Stimulated activated naive B cell treated with anti-CD40 and anti-IgM and Interleukin-4, amounts not matched to agents 10 μg/mL and 1 μg/mL and 100 μg/mL, for 72 hours (primary cell): ENCODE measurements at places on chromosomes 3 and 15.

GRCh38 chr15:70289191-70289955 is 191.7 kb upstream of the TLE3 start:
- no peak overlapping the region for H3K4me3 ChIP-seq
- DNase-seq = no peak
- H3K36me3 ChIP-seq = no peaks in the 10 kb centered on the region
- no peak overlapping the region for H3K27ac ChIP-seq
- peaks cover 12% of the 10 kb centered on the region for H3K4me1 ChIP-seq
- peaks cover 21% of the 10 kb centered on the region for H3K27me3 ChIP-seq

DNA sequence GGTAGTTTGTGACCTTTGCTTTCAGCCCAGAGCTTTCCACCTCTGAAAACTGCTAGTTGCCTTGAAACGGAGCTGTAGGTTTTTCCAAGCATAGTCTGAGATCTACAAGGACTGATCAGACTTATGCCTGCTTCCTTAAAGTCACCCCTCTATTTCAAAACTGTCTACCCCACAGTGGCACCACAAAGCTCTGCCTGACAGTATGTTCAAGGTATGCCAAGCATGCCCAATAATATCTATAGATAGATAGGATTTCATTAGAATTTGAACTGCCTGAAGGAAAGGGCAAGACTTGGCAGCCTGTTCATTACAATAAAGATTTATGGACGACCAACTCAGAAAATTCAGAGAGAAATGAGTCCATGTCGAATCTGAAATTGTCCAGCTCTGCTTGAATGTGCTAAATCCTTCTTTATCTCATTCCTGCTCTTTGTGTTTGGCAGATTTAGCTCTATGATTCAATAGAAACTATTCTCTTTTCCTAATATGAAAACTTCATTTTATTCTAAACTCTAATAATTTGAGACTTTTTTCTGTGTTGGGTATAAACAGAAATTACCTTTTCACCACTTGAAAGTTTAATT is 227.6 kb upstream of the TBC1D5 start:
- no peaks in the 10 kb centered on the region for H3K4me1 ChIP-seq
- H3K4me3 ChIP-seq = no peak overlapping the region
- no peak for DNase-seq
- H3K27me3 ChIP-seq = no peaks in the 10 kb centered on the region
- H3K36me3 ChIP-seq = no peaks in the 10 kb centered on the region

GRCh38 chr3:117603097-117603496 is 893.5 kb downstream of the TUSC7 start:
- no peaks in the 10 kb centered on the region for H3K36me3 ChIP-seq
- H3K27me3 ChIP-seq = no peaks in the 10 kb centered on the region
- no peaks in the 10 kb centered on the region for H3K4me1 ChIP-seq
- no peak overlapping the region for H3K27ac ChIP-seq
- no peak overlapping the region for H3K4me3 ChIP-seq
- DNase-seq = no peak

- H3K4me3 ChIP-seq = no peak overlapping the region
- H3K4me1 ChIP-seq = no peaks in the 10 kb centered on the region
- no peaks in the 10 kb centered on the region for H3K36me3 ChIP-seq
- no peak for DNase-seq
Measured at GRCh38 chr3:40152482-40153133, 156.9 kb upstream of the EIF1B start.

DNA sequence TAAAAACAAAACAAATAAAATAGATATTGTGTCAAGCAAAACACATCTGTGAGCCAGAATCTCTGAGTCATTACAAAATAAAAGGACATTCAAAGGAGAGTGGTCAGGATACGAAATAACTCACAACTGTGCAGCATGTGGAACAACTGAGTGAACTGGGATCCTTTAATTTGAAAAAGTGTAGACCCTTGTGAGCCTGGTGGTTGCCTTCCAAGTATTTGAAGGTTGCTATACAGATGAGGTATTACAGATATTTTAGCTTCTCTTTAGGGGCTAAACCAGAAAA is 26.7 kb downstream of the KCNMB2 start:
- H3K4me3 ChIP-seq = no peak overlapping the region
- no peaks in the 10 kb centered on the region for H3K4me1 ChIP-seq
- H3K27ac ChIP-seq = no peak overlapping the region
- DNase-seq = no peak
- H3K27me3 ChIP-seq = no peaks in the 10 kb centered on the region
- H3K36me3 ChIP-seq = no peaks in the 10 kb centered on the region

DNA sequence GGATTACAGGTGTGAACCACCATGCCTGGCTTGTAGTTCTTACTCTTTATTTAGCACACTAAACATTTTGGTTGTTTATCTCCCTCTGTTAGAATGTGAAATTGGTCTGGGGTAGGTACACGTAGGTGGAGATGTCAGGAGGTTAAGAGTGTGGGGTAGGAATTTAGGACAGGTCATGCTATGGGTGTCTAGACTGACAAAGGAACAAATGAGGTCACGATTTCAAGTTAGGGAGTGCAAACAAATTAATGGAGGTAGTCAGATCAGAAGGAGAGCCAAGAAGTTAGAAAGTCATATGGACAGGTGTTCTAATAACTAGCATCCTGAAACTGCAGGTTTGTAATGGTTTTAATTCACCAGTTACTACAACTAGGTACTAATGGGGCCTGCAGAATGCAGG is 19.8 kb downstream of the CDV3 start:
- H3K27ac ChIP-seq = no peak overlapping the region
- no peaks in the 10 kb centered on the region for H3K27me3 ChIP-seq
- H3K4me1 ChIP-seq = peaks cover 12% of the 10 kb centered on the region
- peaks cover 24% of the 10 kb centered on the region for H3K36me3 ChIP-seq

DNA sequence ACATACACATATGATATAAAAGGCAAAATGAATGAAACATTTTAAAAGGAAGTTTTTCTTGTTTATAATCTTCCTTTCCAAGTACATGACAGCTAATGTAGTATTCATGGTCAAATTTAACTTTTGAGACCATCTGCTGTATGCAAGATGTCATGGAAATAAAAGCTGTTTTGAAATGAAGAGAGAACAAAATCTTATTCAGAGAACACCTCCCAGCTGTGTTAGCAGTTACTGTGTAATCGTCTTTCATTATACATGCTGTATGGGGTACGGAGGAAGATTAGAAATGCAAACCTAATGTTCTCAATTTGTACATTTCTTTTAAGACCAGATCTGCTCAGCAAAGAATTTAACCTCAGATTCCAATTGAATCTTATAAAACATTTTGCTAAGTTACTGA is 1182.3 kb downstream of the OTOL1 start:
- no peak overlapping the region for H3K27ac ChIP-seq
- H3K27me3 ChIP-seq = no peaks in the 10 kb centered on the region
- no peaks in the 10 kb centered on the region for H3K36me3 ChIP-seq
- H3K4me1 ChIP-seq = no peaks in the 10 kb centered on the region
- DNase-seq = no peak

- H3K4me3 ChIP-seq = no peak overlapping the region
- no peaks in the 10 kb centered on the region for H3K27me3 ChIP-seq
- no peak for DNase-seq
- no peaks in the 10 kb centered on the region for H3K36me3 ChIP-seq
- H3K4me1 ChIP-seq = no peaks in the 10 kb centered on the region
Measured at GRCh38 chr3:96986241-96986640, 171.8 kb downstream of the EPHA6 start.

DNA sequence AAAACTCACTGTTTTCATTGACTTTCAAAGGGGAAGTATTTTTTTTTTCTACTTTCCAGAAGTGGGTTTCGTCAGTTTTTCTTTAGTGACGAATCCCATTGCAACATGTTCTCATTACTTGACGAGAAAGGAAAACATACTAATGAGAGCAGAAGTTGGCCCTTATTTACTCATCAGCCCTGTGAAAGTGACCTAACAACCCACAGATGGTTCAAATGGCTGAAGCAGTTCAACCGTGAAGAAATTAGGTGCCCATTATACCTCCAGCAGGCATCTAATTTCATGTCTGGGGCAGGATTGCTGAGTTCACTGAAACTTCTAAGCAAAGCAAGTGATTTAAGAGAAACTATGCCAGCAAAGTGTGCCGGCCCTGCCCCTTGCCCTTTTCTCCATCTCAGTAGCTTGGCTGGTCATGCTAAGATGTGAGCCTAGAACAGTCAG is 9.0 kb downstream of the AQP9 start:
- H3K27me3 ChIP-seq = peaks cover 8% of the 10 kb centered on the region
- no peaks in the 10 kb centered on the region for H3K4me1 ChIP-seq
- no peak overlapping the region for H3K4me3 ChIP-seq
- H3K36me3 ChIP-seq = no peaks in the 10 kb centered on the region
- DNase-seq = no peak

DNA sequence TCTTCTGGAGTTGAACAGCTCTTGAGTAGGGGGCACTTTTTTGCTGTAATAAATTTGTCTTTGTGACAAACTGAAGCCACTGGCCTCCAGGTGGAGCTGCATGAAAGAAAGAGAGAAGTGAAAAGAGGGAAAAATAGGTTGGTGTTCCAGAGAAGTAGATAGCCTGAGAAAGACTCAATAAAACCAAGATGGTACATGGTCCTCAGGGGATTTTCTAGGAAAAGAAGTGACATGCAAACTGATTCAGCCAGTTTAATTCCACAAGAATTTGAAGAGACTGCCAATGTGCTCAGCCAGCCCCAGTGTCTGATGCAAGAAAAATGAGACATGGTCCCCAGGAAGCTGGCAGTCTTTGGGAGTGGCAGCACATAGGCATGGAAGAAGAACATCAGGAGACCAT is 152.7 kb downstream of the CD47 start:
- DNase-seq = no peak
- H3K27ac ChIP-seq = no peak overlapping the region
- H3K27me3 ChIP-seq = no peaks in the 10 kb centered on the region
- H3K4me3 ChIP-seq = no peak overlapping the region
- peaks cover 8% of the 10 kb centered on the region for H3K4me1 ChIP-seq

DNA sequence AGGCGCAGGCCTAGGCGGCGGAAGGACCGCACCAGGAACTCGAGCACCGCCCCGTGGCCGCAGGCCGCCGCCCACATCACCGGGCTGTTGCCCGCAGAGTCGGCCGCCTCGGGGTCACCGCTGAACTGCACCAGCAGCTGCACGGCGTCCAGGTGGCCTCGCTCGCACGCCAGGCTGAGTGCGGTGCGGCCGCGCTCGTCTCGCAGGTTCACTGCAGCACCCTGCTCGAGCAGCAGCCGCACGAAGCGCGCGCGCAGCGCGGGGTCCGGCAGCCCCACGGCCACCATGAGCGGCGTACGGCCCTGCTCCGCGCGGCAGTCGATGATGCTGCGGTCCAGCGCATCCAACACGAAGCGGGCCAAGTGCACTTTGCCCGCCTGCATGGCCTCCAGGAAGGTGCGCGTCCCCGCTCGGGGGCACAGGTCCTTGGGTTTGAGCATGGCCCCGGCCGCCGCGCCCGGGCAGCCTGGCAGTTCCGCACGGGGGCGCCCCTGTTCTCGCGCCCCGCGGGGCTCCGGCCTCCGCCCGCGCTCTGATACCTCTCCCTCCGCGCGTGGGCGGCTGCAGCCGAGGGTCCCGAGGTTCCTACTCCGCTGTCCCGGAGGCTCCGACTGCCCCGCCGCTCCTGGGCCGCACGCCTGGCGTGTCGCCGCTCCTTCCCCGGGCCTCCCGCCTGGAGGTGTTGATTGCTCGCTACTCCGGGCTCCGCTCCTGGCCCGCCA is 556 bp downstream of the ANKRD63 start:
- peaks cover 2% of the 10 kb centered on the region for H3K36me3 ChIP-seq
- H3K27ac ChIP-seq = no peak overlapping the region
- peaks cover 35% of the 10 kb centered on the region for H3K4me1 ChIP-seq
- H3K27me3 ChIP-seq = peaks cover 29% of the 10 kb centered on the region
